ENCODE measurements at places on chromosomes 2 and 18.

DNA sequence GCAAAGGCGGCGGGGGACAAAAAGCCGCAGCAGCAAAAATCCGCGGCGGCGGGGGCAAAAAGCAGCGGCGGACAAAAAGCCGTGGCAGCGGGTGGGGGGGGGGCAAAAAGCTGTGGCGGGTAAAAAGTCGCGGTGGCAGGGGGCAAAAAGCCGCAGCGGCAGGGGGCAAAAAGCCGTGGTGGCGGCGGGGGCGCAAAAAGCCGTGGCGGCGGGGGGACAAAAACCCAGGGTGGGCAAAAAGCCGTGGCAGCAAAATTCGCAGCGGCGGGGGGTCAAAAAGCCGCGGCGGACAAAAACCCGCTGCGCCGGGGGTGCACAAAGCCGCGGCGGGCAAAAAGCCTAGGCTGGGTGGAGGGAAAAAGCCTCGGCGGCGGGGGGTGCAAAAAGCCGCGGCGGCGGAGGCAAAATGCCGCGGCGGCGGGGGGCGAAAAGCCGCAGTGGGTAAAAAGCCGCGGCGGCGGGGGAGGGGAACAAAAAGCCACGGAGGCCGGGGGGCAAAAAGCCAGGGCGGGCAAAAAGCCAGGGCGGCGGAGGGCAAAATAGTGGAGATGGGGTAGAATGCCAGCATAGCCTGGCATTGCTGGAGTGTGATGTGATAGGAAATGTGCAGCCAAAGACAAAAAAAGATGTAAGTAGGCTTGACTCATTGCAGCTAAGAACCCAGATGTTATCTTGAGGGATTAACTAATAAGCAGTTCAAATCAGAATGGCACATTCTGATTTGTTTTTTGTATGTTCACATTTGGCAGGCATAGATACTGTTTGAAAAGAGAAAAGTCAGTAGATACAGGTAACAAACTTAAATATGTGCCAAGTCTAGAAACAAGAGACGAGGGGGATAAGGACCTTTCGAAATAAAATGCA, 1076.3 kb downstream of the RPIA start:
- no peak for DNase-seq

DNA sequence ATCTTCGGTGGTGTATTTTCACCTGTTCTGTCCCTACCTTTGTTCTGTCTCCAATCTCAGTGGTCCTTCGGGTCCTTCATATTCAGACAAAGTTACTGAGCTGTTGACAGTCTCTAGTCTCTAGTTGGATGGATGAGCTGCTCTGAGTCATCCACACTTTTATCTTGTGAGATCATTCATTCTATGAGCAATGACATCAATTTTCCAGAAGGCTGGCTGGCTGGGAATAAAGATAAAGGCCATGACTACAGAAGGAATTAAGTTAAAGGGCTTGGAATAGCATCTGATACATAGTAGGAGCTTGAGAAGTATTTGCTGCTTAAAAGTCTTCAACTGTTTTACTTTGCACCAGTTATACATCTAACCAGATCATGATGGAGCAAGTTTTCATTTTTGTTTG, 43.1 kb upstream of the SLC39A10 start:
- no peak for DNase-seq

DNA sequence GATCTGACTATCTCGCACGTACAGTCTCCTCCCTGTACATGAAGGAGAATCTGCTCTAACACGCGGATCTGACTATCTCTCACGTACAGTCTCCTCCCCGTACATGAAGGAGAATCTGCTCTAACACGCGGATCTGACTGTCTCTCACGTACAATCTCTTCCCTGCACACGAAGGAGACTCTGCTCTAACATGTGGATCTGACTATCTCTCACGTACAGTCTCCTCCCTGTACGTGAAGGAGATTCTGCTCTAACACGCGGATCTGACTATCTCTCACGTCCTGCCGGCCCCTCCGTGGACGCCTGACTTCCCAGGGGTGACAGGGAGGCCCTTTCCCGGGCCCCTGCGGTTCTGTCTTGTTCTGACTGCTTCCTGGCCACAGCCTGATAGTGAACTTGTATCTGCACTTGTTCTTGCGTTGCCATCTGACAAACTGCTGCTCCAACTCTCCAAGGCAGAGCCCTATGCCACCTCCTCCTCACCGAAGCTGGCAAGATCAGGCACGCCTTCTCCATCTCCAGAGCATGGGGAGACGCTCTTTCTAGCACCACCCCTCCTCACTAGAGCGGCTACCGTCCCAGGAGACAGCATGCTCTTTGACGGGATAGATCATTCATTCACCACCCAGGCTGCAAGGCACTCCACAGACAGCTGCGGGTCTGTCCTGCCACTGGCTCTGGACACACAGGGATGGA, 238.6 kb downstream of the TWIST2 start:
- DNase-seq = no peak

DNA sequence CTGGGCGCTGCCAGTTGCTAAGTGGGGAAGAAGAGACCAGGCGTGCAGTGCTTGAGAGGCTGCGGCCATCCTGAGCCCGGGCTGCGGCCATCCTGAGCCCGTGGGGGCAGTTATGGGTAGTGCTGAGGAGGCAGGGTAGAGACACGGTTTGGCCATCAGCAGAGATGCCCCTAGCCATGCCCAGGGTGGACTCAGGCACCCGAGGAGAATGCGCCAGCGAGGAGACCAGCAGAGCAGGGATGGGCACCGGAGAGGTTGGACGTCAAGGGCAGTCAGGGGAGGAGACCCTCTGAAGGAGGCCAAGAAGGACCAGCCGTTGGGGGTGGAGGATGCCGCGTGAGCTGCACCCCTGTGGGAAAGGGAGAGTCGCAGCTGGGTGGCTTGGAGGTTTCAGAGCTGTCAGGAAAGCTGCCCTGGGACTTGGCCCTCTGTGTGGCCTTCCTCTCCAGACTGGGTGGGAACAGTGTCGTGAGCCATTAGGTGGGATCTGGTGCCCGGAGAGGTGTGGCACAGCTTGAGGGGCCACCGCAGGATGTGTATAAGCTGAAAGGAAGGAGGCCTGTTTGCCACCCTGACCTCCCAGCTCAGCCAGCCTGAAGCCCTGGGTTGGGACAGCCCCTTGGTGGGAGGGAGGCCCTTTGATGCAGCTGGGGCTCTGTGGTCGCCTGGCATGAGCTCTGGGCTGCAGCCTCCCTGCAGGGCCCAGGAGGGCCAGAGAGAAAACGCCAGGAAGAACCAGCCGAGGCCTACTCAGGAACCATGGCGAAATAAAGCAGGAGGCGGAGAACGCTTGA, 56.0 kb downstream of the SH3BP4 start:
- DNase-seq = no peak

- DNase-seq = no peak
Measured at GRCh38 chr18:12057419-12058039, 36.1 kb upstream of the ANKRD62 start.

DNA sequence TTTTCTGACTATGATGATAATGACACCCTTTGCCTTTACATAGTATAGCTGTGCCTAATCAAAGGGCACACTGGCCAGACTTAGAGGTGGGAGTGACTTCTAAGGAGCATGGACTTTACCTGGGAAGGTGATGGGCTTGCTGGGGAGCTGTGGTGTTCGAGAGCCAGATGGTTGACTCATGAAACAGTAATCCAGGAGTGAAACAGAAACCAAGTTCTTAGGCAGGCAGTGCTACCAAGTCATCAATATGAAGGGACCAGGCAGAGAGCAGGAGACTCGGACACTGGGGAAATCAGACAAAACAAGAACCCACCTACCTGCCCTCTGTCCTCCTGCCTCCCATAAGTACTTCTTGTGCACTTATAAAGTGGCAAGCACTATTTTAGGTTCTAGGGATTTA, 430.4 kb downstream of the DLGAP1 start:
- no peak for DNase-seq

- DNase-seq = no peak
Measured at GRCh38 chr2:10322973-10323372, 20.3 kb downstream of the HPCAL1 start.

DNA sequence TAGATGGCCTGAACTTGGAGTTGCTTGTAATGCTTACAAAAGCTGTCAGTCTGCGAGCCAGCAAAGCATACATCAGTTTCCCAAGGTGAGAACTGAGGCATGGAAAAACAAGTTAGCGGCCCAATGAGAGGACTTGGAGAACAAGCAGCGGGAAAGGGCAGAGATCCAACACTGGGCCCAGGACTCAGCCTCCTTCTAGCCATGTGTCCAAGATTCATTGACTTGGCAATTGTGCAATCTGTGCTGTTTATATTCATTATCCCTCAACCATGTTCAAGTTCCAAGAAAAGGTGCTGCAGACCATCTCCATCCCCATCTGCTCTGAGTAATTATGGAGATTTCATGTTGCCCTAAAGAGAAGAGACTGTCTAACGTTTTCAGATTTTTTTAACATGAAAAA, 187.4 kb downstream of the ALK start:
- DNase-seq = no peak

DNA sequence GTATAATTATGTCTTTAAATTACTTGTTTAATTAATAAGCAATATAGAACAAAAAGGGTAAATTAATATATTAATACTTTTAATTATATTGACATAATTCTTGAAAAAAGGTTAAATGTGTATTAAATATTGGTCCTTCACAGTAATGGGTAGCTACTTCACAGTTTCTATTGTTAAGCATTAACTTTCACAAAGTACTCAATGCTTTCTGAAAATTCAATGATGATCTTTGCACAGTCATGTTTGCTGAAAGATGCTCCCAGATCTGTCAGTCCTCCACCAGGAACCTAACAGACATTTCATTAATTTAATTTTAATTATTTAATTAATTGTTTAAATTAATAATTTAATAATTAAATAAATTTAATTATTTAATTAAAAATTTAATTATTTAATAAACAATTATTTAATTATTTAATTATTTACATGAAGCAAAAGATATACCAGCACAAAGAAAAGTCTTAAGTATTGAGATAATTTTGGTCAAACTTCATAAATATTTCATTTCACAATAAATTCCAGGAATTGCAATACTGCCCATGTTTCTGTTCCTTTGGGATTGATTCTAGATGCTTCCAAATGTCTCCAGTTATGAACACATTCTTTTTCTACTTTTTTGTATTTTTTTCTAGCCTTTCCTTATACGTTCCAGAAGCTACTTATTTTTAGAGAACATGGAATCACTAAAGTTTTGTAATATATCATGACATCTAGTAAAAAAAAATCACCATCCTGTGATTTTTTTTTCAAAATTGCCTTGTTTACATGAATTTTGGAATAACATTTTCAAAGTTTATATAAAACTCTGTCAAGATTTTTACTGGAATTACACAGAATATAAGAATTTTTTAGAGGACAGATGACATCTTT, 46.5 kb downstream of the TMEM18 start:
- no peak for DNase-seq

GRCh38 chr2:69001879-69002278, 11.1 kb upstream of the ANTXR1 start:
- no peak for DNase-seq
